ENCODE measurements at places on chromosomes 16 and 17.
A peak's percentile ranks its signal among the peaks of the same experiment; 100 is the strongest.

DNA sequence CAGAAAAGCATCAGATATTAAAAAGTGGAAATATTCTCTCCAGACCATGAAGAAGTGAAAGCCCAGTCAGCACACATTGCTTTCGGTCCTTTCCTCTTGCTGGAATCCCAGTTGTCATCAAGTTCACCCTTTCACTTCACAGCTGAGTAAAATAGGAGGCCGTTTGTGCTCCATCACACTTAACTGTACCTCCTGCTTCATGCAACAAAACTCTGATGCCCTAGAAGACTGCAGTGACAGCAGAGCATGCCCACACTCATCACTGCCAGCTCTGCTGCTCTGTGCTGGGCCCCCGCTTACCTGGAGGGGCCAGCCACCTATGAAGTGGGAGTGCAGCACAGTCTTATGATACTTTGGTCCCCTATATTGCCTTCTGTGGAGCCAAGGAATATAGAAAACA is 62.5 kb downstream of the N4BP1 start:
- no peak for DNase-seq

- no peak for DNase-seq
These were observed 23.2 kb downstream of the CPPED1 start for GRCh38 chr16:12780467-12780866.

DNA sequence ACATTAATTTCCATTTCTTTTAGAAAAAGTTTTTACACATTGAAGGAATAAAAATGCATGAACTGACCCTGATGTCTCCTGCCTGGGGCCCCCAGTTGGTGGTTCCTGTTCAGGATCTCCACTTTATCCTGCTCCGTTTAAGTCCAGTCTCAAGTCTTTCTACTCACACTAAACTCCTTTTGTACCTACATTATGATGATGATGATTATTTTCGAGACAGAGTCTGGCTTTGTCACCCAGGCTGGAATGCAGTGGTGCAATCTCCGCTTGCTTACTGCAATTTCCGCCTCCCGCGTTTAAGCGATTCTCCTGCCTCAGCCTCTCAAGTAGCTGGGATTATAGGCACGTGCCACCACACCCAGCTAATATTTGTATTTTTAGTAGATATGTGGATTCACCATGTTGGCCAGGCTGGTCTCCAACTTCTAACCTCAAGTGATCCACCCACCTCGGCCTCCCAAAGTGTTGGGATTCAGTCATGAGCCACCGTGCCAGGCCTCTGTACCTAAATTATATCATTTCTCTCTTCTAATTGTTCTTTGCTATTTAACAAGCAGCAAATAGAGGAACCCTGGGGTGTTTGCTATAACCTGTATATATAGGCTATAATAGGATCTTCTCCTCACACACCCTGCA is 2.2 kb upstream of the FOXK2 start:
- no peak for DNase-seq

- no peak for DNase-seq
These were observed 12.6 kb upstream of the GPT2 start for GRCh38 chr16:46871597-46871996.

- no peak for DNase-seq
These were observed 2.0 kb downstream of the RBBP6 start for GRCh38 chr16:24541233-24541933.

DNA sequence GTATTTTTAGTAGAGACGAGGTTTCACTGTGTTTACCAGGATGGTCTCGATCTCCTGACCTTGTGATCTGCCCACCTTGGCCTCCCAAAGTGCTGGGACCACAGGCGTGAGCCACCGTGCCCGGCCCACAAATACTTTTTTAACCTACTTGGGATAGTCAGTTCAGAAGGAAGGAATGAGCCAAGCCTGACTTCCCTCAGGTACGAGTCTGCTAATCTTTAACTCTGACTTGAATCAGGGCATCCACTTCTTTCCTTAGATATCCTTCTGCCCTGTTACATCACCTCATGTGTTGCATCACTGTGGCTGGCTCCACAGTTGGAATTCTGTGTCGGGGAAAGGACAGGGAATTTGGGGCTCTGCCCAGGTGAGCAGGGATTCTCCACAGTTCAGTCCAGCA is 120.8 kb downstream of the MSI2 start:
- no peak for DNase-seq

DNA sequence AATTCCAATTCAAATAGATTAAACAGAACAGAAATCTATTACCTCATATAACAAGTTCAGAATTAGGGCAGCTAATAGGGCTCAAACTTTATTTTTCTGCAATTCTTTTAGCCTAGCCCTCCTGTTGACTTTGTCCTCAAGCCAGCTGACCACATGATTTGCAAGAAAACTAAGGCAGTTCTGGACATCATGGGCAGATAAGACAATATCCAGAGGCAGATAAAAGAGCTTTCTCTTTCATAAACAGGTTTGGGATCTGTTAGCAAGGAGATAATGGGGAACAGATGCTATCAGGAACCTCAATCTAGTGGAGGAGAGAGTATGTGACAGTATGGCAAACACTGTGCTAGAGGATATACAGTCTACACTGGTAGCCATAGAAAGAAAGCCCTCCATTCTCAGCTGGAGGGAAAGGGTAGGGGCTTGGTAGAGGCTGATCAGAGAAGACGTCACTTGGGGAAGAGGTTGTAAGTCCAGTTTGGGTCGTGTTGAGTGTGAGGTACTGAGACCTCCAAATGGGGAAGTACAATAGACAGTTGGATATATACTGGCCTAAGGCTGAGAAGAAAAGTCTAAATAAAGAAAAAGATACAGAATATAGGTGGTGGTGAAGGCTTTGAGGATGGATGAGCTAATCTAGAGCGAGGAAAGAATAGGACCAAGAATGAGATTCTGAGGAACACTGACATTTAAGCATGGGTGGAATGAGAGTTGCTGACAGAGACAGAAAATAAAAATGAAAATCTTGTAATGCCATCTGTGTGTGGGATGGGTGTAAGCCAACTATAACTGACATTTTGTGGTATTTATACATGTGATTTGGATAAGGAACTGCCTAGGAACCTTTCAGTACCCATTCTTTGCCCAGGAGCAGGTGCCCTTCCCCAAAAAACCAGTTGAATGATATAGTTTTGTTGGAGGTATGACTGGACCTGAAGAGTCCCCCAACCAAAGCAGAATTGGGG is 67.4 kb downstream of the CYB561 start:
- DNase-seq, result no peak

DNA sequence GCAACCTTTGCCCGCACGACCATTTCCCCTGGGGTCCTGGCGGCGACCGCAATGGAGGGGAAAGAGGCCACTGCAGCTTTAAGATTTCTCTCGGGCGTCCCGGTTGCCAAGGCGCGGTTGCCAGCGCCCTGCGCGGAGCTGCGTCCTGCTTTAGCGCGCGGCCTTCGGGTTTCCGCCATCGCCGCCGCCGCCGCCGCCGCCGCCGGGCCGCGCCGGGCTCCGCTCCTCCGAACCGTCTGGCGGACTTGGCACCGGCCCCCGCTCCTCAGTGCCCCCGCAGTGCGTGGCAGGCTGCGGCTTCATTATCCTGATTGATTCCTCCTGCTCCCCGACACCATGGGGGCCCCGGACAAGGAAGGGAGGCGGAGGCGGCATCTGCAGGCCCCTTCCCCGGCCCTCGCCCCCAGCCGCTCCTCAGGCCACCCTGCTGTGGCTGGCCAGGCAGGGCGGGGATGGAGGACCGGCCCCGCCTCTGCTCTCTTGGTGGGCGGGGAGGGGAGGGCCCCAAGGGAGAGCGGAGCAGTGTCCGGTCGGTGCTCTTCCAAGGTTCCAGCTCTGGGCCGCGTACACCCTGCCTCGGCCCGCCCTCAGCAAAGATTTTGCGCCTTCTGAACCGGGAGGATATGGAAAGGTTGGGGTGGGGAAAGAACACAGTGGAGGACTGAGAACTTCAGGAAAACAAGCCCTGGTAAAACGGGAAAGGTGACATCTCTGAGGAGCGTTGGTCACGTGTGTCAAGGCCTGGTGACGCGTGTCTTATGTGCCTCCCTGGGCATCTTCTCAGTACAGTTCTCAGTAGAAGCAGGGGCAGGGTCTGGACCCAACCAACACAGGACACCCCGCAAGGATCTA is 34.0 kb downstream of the NEUROD2 start:
- DNase-seq, result peak; percentile 22

DNA sequence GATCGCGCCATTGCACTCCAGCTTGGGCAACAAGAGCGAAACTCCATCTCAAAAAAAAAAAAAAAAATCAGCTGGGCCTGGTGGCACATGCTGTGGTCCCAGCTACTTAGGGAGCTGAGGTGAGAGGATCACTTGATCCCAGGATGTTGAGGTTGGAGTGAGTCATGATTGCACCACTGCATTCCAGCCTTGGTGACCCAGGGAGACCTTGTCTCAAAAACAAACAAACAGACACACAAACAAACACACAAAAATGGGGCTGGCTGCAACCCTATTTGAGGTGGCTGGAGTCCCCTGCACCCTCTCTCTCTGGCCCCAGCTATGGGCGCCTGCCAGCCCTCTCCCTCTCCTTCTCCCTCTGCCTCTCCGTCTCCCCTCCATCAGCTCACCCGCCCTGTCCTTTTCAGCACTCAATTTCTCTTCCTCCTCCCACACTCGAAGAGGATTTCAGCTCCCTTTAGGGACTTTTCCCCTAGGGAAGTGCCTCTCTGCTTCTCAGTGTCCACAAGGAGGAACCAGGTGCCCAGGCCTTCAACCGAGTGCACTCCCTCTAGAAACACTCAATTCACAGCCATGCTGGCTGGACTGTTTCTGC is 17.5 kb upstream of the TFAP4 start:
- DNase-seq, result peak; percentile 74

DNA sequence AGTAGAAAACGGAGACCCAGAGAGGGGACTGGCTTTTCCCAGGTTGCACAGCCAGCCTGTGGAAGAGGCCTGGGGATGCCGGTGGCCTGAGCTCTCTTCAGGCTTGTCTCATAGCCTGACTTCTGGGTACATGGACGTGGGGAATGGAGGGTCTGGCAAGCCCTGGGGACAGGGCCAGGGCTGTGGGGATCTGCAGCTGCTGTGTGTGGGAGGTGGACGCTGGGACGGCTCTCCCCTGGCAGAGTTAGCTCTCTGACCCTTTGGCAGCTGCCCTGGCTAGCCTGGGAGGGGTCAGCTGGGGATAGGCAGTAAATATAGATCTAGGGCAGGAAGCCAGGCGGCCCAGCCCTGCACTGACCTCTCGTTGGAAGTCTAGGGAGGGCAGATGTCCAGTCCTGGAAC is 20.5 kb downstream of the SLC4A1 start:
- no peak for DNase-seq

Data from inflammatory macrophage treated with lipopolysaccharide for 1 hour (primary cell).